ENCODE measurements at places on chromosomes 1 and 21.

DNA sequence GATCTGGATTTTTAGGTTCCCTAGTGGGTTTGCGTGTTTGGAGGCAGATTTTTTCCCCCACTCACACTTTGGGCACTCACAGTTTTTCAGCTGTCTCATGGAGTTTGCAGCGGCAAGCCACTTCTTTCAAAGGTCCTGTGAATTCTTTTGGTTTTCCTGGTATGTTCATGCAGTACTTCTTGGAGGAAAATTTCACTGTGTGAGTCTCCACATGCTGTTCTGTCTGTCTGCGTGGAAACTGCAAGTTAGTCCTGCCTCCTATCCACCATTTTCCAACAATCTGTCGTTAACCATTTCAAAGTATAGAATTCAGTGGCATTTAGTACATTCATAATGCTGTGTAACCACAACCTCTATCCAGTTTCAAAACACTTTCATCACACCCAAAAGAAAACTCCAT, 793 bp upstream of the FMO1 start:
- no peak for DNase-seq

DNA sequence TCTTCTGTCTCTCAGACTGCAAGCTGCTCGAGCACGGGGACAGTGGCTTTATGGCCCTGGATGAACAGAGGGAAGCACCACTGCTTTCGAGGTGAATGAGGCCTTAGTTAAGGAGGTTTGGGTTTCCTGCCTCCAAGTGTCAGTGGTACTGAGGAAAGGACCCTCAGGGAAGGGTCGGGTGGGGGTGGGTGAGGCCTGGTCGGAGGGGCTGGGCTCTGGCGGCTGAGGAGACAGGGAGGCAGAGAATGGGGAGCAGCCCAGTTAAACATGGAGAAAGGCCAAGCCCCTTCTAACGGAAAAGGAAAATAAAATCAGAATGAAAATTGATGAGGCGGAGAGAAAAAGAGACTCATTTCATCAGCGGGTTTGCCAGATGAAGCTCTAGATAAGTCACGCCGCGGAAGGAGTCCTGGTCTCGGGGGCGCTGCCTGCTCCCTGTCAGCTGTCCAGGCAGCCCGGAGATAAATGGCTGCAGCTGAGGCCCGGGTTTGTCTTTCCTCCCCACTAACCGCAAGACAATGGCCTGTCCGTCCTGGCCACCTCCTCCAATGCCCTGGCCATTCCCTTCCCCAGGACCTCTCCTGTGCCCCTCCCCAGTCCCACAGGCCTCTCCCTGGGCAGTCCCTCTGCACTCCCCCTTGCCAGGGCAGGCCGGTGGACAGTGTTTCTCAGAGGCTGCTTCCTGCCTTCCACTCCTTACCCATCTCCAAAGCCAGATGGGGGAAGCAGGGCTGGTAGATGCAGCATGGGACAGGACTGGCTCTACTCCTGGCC, 55.2 kb downstream of the LRRN2 start:
- DNase-seq = no peak

- DNase-seq = no peak
These were observed 610.1 kb upstream of the NEGR1 start for GRCh38 chr1:72892461-72892860.

- DNase-seq = no peak
These were observed 149.3 kb downstream of the ZC3H11B start for GRCh38 chr1:219463636-219464035.

- no peak for DNase-seq
These were observed 17.0 kb upstream of the IFFO2 start for GRCh38 chr1:18973446-18973955.

- DNase-seq = no peak
These were observed 30.2 kb upstream of the RUNX3 start for GRCh38 chr1:24960071-24960801.

- DNase-seq = no peak
These were observed 17.4 kb downstream of the CNST start for GRCh38 chr1:246583448-246584185.

DNA sequence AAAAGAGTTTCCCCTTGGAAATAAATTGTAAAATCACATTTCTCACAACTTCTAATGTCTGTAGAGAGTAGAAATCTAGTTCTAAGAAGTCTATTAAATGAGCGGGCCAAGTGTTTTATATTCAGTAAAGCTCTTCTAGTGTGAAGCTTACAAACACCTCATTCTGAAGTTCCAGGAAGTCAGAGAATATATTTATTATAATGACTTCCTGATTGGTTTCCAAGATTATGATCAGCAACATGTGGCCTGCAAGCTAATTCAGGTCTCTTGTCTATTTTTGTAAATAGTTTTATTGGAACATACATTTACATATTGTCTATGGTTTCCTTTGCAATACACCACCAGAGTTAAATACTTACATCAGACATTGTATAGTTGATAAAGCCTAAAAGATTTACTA, 603.9 kb downstream of the AMY1C start:
- DNase-seq = no peak

DNA sequence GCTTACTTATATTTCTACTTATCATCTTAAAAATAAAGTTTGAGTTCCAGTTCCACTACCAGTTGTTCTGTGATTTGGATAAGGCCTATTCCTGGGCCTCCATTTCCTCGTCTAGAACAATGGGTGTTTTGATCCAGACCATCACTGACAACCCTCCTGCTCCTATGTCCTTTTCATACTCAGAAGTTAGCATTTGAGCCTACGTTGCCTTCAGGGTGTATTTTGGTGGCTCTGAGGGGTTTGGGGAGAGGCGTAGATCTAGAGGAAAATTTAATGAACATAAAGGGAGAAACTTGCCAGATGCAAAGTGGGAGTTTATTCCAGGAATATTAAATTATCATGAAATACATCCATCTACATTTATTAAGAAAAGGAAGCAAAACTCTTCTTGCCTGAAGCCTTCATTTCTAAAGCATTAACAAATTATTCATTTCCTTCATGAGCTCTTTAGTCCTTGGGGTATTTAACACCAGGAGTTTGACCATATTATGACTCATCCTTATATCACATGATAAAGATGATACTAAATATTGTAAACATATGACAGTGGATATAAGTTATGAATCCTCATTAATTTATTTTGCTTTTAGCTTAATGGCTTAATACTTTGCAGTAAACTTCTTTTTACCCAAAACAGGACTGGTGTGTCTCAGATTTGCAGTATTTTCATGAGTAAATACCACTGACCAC, 47.2 kb upstream of the SYT14 start:
- DNase-seq = no peak

DNA sequence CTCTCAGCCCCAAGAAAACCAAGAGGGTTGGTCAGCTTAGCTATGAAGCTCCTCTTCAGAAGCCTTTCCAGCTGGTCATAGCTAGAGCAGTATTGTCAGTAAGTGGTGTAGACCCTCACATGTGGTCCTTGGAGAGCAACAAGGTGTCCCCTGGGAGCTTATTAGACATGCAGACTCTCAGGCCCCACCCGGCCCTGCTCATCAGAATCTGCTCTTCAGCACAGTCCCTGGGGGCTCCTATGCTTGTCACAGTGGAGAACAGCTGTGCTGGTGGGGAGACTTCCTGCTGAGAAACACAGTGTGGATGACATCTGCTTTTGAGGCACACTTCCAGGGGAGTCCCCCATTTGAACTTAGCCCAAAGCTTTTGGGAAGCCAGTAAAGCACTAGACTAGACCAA, 21.9 kb upstream of the NEK2 start:
- DNase-seq = no peak

All from GM23338 (cell line).